ENCODE measurements at places on chromosomes 3 and 15.
A peak's percentile ranks its signal among the peaks of the same experiment; 100 is the strongest.

GRCh38 chr3:156388497-156389448 is 166.1 kb downstream of the SSR3 start:
- DNase-seq: no peak

- DNase-seq: no peak
These were observed 7.1 kb downstream of the OR5K2 start for GRCh38 chr3:98504539-98504938.

DNA sequence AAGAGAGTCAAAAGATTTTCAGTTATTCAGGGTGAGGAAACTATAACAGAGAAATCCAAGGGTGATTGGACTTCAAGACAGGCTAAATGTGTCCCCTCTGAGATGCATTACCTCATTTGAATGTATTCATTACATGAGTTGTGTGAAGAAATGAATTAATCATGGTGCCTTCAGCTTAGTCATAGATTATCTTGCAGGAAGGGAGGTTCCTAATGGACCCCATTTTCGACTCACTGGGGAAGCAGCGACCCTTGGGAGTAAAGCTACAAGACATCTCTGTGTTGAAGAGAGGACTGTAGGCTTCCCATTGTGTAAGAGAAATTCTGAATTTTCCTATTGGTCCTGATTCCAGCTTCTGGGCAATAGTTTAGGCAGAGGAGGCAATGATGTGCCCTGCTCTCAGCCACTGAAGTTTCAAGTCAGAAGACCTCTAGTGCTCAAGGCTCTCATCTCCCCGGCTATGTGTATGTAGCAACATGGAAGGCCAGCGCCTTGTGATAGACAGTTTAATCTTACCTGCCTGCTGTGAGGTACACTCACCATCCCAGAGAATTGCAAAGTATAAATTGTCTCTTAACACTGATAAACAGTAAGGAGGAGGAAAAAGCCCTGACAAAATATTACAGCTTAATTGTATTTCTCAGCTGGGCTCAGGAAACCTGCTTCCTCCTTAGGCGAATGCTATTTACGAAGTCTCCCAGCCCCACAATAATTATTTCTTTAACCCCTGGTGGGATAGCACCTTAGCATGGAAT is 133.8 kb downstream of the PDCD6IP start:
- no peak for DNase-seq

- no peak for DNase-seq
These were observed 397.2 kb downstream of the MECOM start for GRCh38 chr3:169266351-169266750.

DNA sequence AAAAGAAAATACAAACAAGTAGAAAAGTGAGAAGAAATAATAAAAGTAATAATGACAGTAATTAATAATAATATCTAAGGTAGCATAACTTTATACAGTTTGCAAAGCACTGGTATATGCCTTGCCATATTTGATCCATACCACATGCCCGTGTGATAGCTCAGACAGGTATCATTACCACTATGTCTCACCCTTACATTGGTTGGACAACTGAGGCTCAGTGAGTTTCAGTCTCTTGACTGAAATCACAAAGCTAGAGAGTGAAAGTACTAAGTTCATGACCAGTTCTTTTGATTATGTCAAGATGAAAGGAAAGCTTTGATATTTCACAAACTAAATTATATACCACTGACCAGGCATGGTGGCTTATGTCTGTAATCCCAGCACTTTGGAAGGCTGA is 408.9 kb downstream of the GAP43 start:
- DNase-seq: no peak

DNA sequence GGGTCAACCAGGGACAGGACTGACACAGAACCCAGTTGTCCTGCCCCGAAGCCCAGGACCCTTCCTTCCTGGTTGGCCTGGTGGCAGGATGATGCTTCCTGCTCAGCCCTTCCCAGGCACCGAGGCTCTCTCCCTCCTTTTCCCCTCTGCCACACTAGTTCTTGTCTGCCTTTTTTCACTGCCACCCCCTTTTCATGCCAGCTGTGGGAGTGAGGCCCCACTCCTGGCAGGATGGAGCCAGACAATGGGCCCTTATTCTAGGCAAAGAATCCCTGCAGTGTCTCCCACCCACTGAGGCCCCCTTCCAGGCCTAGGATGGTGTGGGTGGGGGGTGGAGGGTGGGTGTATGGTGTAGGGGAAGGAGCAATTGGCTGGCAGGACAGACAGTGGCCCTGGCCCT is 1.1 kb upstream of the SCAMP5 start:
- DNase-seq: no peak

DNA sequence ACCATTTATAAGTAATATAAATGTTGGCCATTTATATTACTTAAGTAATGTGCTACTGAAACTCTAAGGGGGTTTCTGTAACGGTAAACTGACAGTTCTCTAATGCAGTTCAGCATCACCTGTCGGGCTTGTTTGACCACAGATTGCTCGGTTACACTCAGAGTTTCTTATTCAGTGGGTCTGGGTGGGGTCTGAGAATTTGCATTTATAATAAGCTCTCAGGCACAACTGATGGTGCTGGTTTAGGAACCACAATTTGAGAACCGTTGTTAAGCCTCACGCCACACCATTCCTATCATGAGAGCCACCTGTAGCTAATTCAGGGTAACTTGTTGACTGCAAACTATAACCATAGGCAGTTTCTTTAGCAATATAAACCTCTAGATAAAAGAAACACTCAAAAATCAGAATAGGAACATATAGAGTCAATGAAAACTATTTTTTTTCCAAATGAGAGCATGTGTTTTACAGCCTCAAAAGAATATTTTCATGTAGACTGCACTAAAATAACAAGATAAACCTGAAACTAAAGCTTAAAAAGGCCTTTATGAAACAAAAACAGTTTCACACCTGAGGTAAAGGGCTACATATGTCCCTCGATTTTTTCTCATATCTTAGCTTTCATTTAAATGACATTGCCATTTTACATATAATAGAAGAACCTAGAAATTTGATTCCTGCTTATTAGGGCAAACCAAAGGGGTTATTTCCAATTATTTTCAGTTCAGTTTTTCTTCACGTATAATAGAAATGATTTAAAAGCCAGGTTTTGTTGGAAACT is 604.8 kb downstream of the UNC13C start:
- DNase-seq: no peak

- no peak for DNase-seq
These were observed 25.5 kb upstream of the KLF13 start for GRCh38 chr15:31300981-31301672.

DNA sequence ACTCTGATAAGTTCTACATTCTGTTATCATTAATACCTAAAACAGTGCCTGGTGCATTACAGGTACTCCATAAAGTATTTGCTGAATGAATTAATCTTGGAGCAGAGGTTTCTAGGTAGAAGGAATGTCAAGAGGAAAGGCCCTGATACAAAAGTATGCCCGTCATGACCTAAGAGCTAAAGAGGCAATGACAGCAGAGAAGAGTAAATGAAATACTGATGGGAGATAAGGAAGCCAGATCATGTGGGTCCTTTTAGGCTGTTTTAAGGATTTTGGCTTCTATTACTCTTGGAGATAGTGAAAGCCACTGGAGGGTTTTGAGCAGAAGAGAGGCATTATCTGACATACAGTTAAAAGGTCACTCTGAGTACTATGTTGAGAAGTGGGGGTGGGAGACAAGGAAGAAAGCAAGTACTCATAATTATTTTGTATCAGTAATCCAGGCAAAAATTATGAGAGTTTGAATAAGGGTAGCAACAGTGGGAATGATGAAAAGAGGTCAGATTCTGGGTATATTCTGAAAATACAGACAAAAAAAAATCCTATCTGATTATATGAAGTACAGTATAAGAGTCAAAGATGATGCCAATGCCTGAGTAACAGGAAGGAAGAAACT is 48.3 kb downstream of the DENND4A start:
- no peak for DNase-seq

DNA sequence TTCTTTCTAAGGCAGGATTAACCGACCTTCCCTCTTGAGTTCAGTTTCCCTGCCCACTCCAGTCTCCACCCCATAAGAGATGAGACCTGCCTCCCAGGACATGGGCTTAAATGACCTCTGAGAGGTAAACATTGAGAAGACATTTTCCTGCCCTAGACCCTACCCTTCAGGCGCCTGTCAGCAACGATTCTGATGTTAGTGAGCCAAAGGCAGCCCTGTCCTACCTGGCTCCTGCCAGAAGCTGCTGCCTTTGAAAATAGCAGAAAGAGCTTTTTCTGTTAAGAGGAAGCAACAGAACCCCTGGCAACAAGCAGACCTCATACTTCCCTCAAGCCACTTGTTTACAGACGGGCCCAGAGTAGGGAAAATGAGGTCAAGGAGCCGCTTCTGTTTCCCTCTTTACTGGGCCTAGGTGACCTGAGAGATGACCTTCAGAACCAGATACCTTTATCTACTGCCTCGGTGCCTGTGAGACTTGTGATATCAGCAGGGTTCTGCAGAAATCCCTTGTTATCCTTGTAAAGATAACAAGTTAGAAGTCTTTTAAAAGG is 52.0 kb downstream of the CD200R1L start:
- no peak for DNase-seq

DNA sequence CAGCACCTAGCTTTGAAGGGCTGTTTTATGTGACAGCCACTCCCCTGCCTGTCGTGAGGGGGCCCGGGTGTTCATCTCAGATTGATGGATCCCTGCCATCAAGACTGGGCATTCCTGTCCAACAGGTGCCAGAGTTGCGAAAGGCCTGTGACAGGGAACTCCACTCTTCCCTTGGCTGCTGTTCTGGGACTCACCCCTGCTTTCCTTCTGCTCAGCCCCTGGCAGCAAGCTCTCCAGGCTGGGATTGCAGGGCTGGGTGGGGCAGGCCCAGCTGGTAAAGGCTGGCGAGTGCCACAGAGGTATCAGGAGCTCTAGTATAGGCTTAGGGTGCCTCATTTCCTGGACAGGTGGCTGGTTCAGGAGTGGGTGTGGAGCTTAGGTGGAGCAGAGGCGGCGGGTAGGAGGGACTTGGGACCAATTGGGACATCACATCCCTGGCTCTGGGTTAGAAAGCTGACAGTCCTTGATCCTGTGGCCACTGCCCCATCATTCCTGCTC is at the start of gene PLA2G4B:
Gene PLA2G4B, plus strand, starts transcription at position 448 of the 498 bp plus-strand sequence. CDS start 67 bp downstream, outside the sequence.
- DNase-seq: no peak

DNA sequence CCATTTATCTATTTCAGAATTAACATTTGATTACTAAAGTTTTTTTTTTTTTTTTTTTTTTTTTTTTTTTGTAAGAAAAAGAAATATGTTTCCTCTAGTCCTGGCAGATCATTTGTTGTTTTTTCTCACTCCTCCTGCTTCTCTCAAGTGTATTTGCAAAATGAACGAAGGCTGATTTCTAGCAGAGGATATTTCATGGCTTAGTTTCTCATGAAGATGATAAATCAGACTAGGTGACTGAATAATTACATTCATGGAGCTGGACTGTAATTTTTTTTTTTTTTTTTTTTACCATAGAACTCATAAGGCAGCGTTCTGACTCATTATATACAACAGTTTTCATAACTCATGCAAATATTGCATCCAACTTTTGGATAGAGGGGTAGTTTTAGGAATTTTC is 332.5 kb upstream of the SEMA6D start:
- DNase-seq: no peak

DNA sequence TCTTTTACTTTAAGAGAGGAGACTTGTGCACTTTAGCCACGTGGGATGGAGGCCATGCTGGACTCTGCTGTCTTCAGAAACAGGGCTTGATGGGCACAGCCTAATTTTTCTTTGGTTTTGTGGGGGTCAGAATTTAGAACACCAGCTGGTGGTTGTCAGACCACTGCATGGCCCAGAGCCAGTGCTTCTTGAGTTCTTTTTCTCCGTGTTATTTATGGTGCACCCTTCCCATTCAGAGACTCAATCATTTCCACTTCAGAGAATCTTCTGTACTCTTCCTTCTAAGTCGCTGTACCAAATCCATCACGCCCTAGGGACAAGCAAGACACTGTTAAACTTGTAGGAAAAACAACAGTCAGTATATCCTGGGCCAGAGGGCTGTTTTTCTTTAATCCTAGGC is 20.1 kb downstream of the PRR23A start:
- DNase-seq: no peak

- DNase-seq: peak; percentile 2
These were observed 199.8 kb downstream of the TCF12 start for GRCh38 chr15:57118013-57118799.

DNA sequence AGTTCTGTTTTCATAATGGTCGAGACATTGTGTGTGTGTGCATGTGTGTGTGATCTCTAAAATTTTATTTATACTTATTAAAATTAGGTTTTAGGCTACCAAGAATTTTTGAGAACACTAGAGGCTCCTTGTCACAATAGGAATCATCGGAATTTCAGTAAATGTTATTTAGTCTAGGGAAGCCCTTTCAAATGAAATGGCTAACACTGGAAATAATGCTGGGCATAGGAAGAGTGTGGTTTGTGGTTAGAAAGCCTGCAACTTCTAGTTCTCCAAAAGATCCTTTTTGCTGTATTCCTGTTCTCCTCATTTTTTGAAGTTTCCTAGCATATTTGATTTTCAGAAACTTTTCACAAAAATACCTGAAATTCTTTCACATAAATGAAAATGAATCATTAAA is 92.5 kb upstream of the MBNL1 start:
- DNase-seq: no peak

- no peak for DNase-seq
These were observed 91.3 kb downstream of the PRICKLE2 start for GRCh38 chr3:64133987-64134386.

- DNase-seq: peak; percentile 36
These were observed 18.3 kb downstream of the MYZAP start for GRCh38 chr15:57609805-57610529.

GRCh38 chr3:29972320-29972993 is 633.9 kb upstream of the TGFBR2 start:
- no peak for DNase-seq

DNA sequence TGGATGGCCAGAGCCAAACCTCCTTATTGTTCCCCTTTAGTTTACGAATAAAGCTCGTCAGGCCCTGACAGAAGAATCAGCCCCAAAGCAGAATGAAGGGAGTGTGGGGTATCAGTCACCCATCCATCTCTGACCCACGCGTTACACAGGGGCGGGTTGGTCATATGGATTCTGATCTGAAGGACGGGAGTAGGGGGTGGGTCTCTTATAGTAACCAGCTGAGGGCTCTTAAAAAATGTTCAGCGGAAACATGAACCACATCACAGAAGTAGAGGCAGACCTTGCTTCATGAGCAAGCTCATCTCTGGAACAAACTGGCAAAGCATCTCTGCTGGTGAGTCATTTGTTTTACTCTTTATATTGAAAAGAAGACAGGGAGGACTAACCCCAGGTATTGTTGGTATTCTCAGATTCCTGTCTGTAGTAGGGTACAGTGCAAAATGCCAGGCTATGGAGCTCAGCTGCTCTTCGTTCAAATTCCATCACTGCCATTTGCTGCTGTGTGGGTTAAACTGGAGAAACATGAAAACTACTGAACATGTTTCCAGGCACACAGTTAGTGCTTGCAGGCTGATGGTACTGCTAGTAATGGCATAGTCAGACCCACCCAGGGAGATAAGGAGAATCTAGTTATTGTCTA is at the start of gene CXCR6:
Gene CXCR6, plus strand, starts transcription at position 258 of the 640 bp plus-strand sequence. CDS start 3,018 bp downstream, outside the sequence.
- no peak for DNase-seq

GRCh38 chr3:125137358-125138033 is 75.1 kb downstream of the SLC12A8 start:
- DNase-seq: no peak

GRCh38 chr3:31952205-31952604 is 28.9 kb downstream of the OSBPL10 start:
- no peak for DNase-seq

All from HCT116 (cell line).